ENCODE measurements at places on chromosomes 6 and 20.

DNA sequence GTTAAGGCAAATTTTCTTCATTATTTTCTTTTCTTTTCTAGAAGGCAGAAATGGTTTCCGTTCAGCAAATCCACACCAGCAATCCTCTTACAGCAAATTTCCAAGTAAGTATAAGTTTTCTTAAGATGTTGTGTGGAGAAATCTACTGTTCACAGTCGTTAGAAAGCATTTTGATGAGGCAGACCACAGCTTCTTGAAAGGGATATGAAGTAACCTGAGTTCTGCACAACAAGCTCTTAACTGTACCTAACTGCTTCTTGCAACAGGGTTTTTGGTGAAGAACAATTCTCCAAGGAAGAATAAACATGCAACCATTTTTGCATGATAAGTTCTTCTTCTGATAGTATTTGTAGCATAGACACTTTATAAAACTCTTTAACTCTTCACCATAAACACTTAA lies 45.3 kb upstream of the STXBP5 start:
- DNase-seq: no peak
- no peaks in the 10 kb centered on the region for H3K36me3 ChIP-seq
- H3K4me3 ChIP-seq: no peak overlapping the region
- H3K4me1 ChIP-seq: peaks cover 12% of the 10 kb centered on the region

DNA sequence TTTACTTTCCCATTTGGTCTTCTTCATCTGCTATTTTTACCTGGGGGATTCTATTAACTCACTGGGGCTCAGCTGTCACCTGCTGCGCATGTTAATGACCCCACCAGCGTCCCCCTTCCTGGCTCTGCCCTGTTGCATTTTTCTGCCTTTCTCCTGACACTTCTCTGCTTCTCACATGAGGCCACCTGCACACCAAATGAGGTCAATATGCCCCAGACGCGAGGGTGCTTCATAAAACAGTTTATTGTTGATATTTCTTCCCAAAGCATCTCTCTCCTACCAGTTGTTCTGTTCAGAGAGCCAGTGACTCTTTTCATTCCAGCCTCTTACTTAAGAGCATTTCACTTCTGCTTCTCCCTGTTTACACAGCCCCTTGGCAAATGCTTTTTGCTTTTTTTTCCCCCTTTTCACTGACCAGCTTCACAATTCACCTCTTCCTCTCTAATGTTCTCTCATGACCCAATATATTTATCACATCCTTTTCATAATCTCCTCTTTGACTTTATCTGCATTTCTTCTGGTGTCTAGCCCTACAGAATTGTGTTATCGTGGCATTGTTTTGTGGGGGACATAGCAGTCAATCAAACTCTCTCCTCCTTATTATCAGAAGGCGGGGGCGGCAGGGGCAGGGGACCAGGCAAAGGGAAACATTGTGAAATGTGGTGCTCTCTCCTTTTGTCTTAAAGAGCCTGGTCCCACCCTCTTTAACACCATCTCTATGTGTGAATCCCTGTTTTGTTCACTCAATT lies 545.8 kb upstream of the CITED2 start:
- no peak overlapping the region for H3K4me3 ChIP-seq
- H3K36me3 ChIP-seq: no peaks in the 10 kb centered on the region
- H3K27ac ChIP-seq: no peak overlapping the region
- DNase-seq: no peak
- H3K27me3 ChIP-seq: no peaks in the 10 kb centered on the region

DNA sequence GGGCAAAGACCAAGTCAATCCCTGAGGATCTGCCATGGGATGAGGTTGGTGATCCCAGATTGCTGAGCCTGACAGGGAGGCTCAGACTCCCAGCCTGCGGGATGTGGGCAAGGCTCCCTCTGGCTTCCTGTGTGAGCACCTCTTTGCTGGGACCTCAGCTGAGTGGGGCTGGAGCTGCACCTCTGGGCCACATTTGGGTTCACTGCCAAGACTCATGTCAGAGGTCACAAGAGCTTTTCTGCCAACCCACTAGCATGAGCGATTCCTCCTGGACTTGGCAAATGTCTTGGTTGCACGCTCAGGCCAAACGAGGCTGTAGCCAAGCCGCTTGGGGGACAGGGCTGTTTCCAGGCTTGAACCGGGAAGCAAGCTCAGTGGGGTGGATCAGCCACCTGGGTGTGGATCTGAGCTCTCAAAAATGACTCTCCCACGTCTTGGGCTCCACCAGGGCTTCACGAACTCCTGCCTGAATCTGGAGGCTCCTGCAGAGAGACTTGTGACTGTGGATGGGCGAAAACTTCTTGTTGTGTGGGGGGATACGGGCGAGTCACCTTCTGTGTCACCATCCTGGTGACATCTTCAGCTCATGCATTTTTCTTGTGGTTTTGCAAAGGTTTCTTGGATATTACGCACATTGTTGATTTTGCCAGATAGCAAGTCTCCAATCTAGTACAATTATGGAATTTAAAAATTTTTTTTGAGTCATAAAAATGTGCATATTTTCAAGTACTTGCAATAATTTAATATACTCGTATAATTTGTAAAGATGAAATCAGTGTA lies 359.5 kb downstream of the CDH4 start:
- peaks cover 2% of the 10 kb centered on the region for H3K27me3 ChIP-seq
- H3K4me3 ChIP-seq: no peak overlapping the region
- no peak for DNase-seq

GRCh38 chr20:64226686-64227580 lies 28.6 kb upstream of the PCMTD2 start:
- H3K27ac ChIP-seq: no peak overlapping the region
- DNase-seq: no peak
- H3K4me1 ChIP-seq: peaks cover 25% of the 10 kb centered on the region
- no peak overlapping the region for H3K4me3 ChIP-seq
- H3K36me3 ChIP-seq: no peaks in the 10 kb centered on the region

- peaks cover 3% of the 10 kb centered on the region for H3K4me1 ChIP-seq
- no peak for DNase-seq
- H3K27ac ChIP-seq: no peak overlapping the region
- H3K27me3 ChIP-seq: no peaks in the 10 kb centered on the region
These were observed 107.8 kb downstream of the ZFP64 start for GRCh38 chr20:52083627-52084232.

- H3K36me3 ChIP-seq: no peaks in the 10 kb centered on the region
- DNase-seq: no peak
- H3K27ac ChIP-seq: no peak overlapping the region
These were observed 279.4 kb downstream of the UBE3D start for GRCh38 chr6:82786248-82786647.

- H3K27me3 ChIP-seq: no peaks in the 10 kb centered on the region
- H3K4me1 ChIP-seq: peaks cover 66% of the 10 kb centered on the region
- DNase-seq: no peak
These were observed 12.2 kb downstream of the IGF2R start for GRCh38 chr6:159981071-159981402.

- no peaks in the 10 kb centered on the region for H3K27me3 ChIP-seq
- no peak overlapping the region for H3K4me3 ChIP-seq
- no peaks in the 10 kb centered on the region for H3K36me3 ChIP-seq
- no peak for DNase-seq
These were observed 19.2 kb downstream of the CAPN11 start for GRCh38 chr6:44177691-44178423.

- peak overlapping the region; percentile 7 for H3K4me3 ChIP-seq
- DNase-seq: no peak
- H3K36me3 ChIP-seq: no peaks in the 10 kb centered on the region
- H3K4me1 ChIP-seq: peaks cover 11% of the 10 kb centered on the region
These were observed 6.4 kb upstream of the MTRES1 start for GRCh38 chr6:107021446-107022185.

- peaks cover 96% of the 10 kb centered on the region for H3K27me3 ChIP-seq
- no peak within 1 kb of the TSS for H3K4me3 ChIP-seq
- H3K36me3 ChIP-seq: no peaks in the 10 kb centered on the region
- no peak within 1 kb of the TSS for H3K27ac ChIP-seq
These were observed at the start of gene VSX1 for GRCh38 chr20:25081730-25082497. Gene VSX1, minus strand, starts transcription at chr20:25082141. Its CDS starts 45 bp downstream, at chr20:25082096.

DNA sequence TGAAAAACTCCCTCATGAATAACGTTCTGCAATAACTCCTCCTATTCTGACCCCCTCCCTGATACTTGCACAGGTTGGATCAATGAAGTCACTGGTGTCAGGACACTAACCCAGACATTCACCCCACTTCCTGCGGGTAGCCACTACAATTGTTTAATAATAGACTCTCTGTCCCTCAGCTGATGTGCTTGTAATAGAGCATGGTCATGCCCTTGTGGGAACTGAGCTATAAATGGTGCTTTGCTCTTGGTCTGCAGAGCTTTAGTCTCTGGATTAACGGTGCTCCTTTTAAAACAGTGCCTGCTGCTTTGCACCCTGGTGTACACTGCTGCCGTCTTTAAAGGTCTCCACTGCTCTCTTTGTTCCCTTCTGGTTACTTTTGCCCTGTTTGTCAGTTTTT lies 127.3 kb downstream of the BACH2 start:
- no peaks in the 10 kb centered on the region for H3K36me3 ChIP-seq
- DNase-seq: no peak
- H3K4me1 ChIP-seq: peaks cover 8% of the 10 kb centered on the region
- no peak overlapping the region for H3K4me3 ChIP-seq
- no peak overlapping the region for H3K27ac ChIP-seq

DNA sequence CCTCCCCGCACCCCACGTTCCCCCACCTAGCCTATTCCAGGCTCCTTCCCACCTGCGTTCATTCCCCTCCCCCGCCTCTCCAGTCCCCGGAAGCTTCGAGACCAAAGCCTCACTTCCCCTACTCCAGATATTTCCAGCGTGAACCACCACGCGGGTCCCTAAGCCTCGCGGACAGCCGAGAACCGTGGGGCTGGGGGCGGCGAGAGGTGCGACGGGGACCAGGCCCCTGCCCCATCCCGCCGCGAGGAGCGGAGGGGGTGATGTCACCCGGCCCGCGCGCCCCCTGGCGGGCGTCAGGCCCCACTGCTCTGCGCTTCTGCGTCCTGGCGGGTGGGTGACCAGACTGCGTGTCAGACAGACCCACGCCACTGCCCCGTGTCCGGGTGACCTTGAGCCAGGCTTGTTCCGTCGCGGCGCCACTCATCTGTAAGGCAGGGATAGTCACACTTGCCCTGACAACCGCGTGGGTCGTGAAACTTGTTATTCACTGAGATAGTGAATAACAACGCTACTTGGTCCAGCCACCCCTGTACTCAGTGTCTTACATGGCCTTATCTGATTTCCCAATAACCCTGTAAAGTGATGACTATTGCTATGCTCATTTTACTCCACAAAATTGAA lies 9.0 kb upstream of the HSP90AB1 start:
- no peak for DNase-seq
- H3K4me1 ChIP-seq: peaks cover 40% of the 10 kb centered on the region
- no peaks in the 10 kb centered on the region for H3K27me3 ChIP-seq
- H3K36me3 ChIP-seq: peaks cover 3% of the 10 kb centered on the region
- peak overlapping the region; percentile 69 for H3K4me3 ChIP-seq
- peak overlapping the region; percentile 83 for H3K27ac ChIP-seq

GRCh38 chr6:10410207-10411050 lies 4.4 kb downstream of the TFAP2A start:
- no peak for DNase-seq
- peak overlapping the region; percentile 99 for H3K4me3 ChIP-seq

DNA sequence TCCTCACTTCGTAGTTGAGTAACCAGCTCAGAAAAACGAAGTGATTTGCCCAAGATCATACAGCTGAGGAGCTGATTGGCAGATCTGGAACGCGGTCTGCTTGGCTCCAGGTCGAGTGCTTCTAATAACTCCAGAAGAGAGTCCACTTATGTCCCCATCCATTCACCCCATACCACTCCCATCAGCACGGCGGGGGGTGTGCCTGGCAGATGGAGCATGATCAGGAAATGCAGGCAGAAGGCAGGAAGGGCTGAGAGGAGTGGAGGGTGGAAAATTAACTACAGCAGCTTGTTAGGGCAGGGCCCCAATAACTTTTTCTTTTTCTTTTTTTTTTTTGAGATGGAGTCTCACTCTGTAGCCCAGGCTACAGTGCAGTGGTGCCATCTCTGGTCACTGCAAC lies 15.0 kb downstream of the FITM2 start:
- H3K36me3 ChIP-seq: no peaks in the 10 kb centered on the region
- H3K4me3 ChIP-seq: no peak overlapping the region
- DNase-seq: no peak
- H3K4me1 ChIP-seq: no peaks in the 10 kb centered on the region
- no peak overlapping the region for H3K27ac ChIP-seq

GRCh38 chr6:75431379-75431778 lies 62.2 kb downstream of the FILIP1 start:
- no peaks in the 10 kb centered on the region for H3K4me1 ChIP-seq
- no peak overlapping the region for H3K4me3 ChIP-seq
- no peak overlapping the region for H3K27ac ChIP-seq
- no peaks in the 10 kb centered on the region for H3K36me3 ChIP-seq
- no peaks in the 10 kb centered on the region for H3K27me3 ChIP-seq

- no peak overlapping the region for H3K27ac ChIP-seq
- H3K27me3 ChIP-seq: no peaks in the 10 kb centered on the region
- H3K4me1 ChIP-seq: peaks cover 20% of the 10 kb centered on the region
- H3K36me3 ChIP-seq: peaks cover 2% of the 10 kb centered on the region
These were observed 87.5 kb downstream of the CRYBG1 start for GRCh38 chr6:106448000-106448426.

DNA sequence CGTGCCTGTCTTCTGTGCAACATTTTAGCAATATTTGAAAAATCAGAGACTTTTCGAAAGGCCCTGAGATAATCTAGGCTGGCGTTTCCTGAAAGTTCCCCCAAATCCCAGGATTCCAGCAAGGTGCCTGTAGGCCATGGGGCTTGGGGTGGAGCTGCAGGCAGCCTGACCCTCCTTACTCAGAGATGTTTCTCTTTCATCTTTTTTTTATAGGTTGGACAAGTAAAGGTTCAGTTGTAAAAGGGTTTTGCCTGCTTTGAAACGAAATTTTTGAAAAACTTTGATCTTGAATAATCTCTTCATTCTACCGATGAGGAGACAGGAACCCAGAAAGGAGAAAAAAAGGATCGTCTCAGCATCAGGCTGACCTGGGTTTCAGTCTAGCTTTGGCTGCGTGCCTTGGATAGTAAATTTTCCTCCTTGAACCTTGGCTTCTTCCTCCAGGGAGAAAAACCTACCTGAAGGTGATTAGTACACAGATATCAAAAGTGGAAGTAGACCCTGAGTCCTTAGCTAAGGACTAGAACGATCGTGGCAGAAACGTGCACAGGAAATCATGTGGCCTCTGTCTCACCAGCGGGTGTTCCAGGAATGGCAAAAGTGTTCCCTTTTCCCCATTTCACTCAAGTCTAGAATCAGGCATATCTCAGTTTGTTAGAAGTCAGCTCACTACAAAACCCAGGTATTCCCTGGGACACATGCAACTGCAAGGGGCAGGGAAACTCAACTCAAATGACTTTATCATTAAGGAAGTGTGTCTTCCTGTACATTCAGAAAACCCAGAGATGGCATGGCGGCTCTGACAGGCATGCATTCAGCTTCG lies 128.2 kb upstream of the PTPN1 start:
- H3K27ac ChIP-seq: no peak overlapping the region
- no peak for DNase-seq
- H3K27me3 ChIP-seq: no peaks in the 10 kb centered on the region

Measured in keratinocyte (primary cell).